ENCODE measurements at places on chromosomes 1 and 21.

- DNase-seq = peak; percentile 52
Measured at GRCh38 chr21:25179116-25179515, 428.2 kb downstream of the MRPL39 start.

GRCh38 chr1:248702714-248703113, at the start of gene OR14I1:
Gene OR14I1 (minus strand): TSS chr1:248702766.
- no peak for DNase-seq

- peak; percentile 96 for DNase-seq
Measured at GRCh38 chr1:167819849-167820683, 93.9 kb downstream of the ADCY10 start.

DNA sequence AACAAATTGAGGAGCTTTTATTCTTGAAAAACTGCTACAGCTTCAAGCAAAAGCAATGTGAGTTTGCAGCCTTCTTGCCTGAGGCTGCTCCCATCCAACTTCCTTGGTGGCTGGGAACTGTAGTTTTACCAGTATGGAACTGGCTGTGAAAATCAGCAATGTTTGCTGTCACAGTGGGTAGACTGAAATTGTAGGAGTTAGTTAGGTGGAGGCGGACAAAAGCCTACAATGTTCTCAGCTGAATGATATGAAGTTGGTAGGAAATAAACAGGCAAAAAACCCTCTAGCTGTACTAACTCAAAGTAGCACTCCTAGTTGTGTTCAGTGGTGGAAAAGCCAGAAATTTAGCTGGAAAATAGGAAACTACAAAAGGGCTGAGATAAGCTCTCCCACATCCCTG, 18.5 kb downstream of the HAX1 start:
- DNase-seq = no peak

- DNase-seq = no peak
Measured at GRCh38 chr1:221768444-221769066, 26.7 kb upstream of the DUSP10 start.

- no peak for DNase-seq
Measured at GRCh38 chr1:14648896-14649855, 50.7 kb downstream of the KAZN start.

DNA sequence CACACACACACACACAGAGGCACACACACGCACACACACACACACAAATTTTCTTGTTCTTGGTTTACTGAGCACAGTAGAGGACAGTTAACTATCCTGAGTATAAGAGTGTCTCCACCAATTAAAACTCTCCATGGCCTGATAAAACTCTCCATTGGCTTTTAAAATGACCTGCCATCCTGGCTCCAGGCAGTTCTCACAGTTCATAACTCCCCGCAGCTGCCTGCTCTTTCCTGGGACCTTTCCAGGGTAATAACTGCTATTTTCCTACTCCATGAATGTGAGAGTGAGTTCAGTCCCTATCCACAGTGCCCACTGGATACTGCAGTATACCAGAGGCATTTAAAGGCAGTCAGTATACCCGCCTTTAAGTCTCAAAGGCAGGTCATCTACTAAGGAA, 351.5 kb downstream of the PLPP3 start:
- DNase-seq = no peak

- DNase-seq = peak; percentile 6
Measured at GRCh38 chr1:230982696-230983095, 3.8 kb downstream of the ARV1 start.

- DNase-seq = no peak
Measured at GRCh38 chr1:244730934-244731434, 78.1 kb downstream of the DESI2 start.

- DNase-seq = no peak
Measured at GRCh38 chr1:199512037-199512710, 515.3 kb upstream of the NR5A2 start.

DNA sequence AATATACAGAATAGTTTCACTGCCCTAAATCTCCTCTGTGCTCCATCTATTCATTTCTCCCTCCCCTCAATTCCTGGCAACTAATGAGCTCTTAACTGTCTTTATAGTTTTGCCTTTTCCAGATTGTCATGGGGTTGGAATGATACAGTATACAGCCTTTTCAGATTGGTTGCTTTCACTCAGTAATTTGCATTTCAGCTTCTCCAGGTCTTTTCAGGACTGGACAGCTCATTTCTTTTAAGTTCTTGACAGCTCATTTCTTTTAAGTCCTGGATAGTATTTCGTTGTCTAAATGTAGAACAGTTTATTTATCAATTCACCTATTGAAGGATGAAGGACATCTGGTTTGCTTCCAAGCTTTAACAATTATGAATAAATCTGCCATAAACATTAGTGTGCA, 22.6 kb downstream of the KRTAP21-3 start:
- DNase-seq = no peak

DNA sequence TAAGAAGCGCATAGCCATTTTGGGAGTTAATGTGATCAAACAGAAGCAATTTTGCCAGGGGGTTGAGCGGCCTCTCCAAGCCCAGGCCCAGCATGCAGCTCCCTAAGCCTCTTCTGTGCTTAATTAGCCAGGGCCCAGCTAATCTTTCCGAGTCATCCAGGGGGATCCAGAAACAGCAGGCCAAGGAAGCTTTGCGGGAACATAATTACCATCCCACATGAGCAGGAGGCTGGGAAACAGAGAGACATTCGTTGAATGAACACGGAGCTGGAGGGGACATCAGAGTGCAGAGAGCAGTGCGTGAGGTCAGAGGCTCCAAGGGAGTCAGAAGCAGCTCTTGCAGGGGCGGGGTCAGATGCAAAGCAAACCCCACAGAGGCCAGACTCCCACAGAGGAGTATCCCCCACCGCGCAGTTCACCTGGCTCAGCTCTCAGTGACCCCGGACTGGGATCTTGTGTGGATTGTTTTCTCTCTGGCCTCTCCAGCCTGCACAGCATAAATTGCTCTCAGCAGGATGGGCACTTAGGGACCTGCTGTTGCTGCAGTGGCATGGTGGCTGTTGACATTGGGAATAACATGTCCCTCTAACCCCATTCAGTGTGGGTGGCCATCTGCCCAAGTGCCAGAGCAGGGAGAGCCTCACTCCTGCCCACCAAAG, 657.4 kb downstream of the AJAP1 start:
- DNase-seq = no peak

DNA sequence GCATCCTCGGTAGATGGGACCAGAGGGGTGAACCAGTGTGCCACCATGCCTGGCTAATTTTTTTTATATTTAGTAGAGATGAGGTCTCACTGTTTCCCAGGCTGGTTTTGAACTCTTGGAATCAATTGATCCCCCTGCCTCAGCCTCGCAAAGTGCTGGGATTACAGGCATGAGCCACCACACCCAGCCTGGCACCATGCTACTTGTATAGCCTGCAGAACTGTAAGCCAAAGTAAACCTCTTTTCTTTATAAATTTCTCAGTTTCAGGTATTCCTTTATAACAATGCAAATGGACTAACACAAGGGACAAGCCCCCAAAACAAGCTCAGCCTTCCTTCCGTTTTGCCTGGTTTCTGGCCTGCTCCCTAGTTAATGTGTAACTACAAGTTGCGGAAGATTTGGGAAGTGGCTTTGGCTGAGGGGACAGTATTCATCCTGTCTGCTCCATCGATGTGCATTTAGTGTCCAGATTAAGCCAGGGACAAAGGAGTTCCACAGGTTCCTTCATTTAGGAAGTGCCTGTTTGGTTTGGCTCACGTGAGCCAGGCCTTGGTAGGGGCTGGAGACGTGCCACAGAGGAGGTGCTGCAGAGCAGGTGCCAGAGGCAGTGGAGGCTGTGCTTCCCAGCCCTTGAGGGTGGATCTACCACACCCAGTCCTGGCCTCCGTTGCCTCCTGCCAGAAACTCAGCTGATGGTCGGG, 4.4 kb downstream of the AVPR1B start:
- no peak for DNase-seq

DNA sequence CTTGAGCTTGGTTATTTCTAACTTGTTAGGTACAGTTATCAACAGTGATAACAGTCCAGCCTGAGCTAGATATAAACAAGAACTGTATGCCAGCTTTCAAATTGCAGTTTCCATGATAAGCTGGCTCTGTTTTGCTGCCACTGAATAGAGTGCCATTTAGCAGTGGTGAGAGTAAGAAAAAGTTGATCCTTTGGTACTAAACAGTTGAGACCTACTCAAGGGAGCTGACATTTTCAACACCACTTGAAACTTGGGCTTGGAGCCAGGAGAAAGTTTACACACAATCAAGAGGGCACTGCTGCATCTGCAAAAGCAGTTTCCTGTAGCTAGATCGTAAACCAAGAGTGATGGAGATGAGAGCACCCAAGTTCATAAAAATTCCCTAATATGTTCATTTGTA, 131.3 kb downstream of the RGS7 start:
- DNase-seq = no peak

DNA sequence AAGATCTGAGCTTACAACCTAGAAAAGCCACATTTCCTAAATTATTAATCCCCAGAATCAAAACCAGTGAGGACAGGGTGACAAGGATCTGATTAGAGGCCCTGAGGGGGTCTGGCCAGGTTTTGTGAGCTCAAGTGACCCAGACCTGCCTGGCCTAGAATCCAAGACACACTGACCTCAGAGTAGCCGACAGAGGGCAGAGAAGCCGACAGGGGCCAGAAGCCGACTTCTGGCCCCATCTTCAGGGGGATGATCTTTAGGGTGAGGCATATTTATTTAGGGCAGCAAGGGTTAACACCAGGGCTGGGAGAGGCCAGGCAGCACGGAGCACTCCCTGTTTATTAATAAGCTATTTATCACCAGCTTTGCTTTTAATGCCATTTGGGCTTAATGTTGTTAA, 45.3 kb downstream of the CASZ1 start:
- no peak for DNase-seq

DNA sequence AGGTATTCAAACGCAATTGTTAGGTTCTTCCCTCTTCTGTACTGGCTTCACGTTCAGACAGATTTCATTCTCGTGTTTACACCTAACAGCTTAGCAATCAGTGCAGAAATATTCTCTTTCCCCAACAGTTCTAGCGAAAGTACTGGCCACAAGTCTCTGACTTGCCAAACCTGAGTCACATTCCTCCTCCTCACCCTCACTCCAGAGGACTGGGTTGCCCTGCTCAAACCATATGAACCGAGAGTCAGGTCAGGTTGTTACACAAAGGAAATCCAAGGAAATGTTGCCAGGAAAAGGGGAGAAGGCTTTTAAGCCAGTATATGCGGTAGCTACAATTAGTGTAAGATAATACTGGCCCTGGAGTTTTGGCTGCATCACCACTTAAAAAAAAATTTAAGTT, 282.5 kb downstream of the RGS7 start:
- DNase-seq = no peak

- DNase-seq = no peak
Measured at GRCh38 chr21:41568606-41569385, 60.8 kb upstream of the TMPRSS2 start.

- no peak for DNase-seq
Measured at GRCh38 chr21:42590431-42591131, 62.8 kb upstream of the PDE9A start.

GRCh38 chr1:11045428-11046269, 1.4 kb downstream of the MASP2 start:
- no peak for DNase-seq

- DNase-seq = no peak
Measured at GRCh38 chr1:6953907-6954364, 168.7 kb downstream of the CAMTA1 start.

DNA sequence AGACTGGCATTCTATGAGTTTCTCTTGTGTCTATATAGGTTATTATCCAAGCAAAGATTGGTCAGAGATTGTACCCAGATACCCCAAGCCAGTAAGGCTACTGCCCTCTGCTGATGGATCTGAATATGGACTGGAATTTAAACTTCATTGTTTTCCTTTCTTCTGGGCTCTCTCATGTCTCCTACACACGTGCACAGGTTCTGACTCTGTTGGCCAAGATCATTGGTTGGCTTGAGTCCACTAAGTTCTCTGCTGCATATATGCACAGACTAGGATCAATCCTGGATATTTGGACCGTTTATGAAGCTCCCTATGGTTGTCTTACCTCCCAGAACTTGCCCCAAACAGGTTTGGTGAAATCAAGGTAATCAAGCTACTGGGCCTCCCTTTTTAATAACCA, 69.7 kb downstream of the CC2D1B start:
- peak; percentile 71 for DNase-seq
